ENCODE measurements at places on chromosomes 7 and 10.
A peak's percentile ranks its signal among the peaks of the same experiment; 100 is the strongest.

DNA sequence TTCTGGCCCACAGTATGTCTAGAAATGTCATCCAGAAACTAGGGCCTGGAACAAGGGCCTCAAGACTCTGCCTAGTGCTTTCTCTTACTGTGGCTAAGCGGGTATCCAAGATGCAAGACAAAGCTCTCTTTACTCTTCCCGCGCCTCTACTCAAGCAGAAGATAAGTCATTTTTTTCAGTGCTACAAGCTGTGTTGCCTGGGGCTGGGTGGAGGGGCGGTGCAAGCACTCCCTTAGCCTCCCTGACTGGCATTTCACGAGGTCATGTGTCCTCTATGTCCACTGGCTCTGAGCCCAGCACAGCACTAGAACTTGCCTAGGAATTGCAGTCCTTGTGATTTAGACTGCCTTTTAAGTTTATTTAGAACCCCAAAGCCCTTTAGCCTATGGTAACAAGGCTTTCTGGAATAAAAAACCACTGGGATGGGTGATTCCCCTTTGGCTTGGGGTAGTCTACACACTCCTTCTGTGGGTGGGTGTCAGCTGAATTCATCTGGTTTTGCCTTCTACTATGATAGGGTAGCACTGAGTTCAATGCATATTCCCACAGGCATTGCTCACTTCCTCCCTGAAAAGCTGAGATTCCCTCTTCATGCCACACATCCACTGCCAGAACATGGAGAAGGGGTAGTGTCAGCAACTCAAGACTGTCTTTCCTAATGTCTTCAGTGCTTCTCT lies 371.8 kb upstream of the KCND2 start:
- DNase-seq, result no peak

GRCh38 chr10:56662765-56663447 lies 301.8 kb upstream of the ZWINT start:
- DNase-seq, result no peak

- no peak for DNase-seq
Observed at GRCh38 chr7:127782654-127783559, 130.9 kb downstream of the SND1 start.

DNA sequence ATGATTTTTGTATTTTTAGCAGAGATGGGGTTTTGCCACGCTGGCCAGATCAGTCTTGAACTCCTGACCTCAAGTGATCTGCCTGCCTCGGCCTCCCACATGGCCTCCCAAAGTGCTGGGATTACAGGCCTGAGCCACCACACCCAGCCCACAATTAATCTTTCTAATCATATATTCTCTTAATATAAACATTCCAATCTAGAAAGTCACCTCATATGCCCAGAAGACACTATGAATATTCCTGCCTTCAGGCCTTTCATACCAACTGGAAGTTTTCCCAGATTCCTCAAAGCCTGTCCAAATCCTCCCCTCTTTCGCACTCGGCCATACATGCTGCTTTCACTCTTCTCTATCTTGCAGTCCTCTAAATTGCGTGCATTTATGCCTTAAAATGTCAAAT lies 32.6 kb downstream of the PDZD8 start:
- peak; percentile 90 for DNase-seq

DNA sequence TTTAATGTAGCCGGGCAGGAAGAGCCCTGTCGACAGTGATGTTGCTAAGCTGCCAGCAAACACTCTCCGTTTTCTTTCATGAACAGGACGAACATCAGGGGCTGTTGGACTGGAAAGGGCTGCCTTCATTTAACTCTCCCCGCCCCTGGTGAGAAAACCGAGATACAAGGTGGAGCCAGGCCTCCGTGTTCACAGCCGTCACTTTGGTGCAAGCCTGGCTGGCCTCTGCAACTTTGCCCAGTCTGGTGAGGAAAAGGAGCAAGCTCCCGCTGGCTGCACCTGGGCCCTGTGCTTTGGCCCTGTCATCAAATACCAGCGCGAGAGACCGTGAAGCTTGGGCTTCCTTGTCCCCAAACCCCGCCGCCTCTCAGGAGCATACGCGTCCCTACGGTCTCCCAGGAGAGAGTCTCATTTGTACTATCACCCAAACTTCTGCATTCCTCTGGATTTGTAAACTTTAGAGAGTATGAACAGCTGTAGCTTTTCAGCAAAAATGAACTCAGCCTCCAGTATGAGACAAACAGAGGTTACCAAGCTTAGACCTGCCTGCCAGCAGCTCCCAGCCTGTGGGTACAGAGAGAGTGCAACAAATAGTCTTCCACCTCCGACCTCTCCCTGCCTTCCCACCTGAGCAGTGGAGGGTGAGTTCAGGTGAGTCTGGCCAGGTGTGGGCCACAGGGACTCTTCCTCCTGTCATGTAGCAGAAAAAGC lies 445.3 kb upstream of the MGMT start:
- DNase-seq, result no peak

DNA sequence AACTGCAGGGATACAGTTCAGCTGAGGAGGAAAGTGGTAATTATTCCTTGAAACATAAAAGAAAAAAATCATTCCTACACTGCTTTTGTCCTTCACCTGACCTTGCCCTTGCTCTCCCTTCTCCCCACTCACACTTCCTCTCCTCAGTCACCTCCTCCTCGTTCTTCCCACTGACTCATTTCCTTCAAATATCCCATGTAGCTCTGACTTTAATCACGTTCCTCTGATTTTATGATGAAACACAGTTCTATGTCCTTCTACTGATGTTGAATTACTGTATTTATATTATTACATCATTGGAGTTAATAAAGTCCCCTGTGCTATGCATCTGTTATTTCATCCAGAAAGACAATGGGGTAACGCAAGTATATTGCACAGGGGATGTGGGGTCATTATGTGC lies 575.6 kb downstream of the POM121L12 start:
- DNase-seq, result no peak

GRCh38 chr7:37683246-37684120 lies at the start of gene GPR141:
Gene GPR141, plus strand, starts transcription at chr7:37683766. Its CDS starts 56,628 bp downstream, at chr7:37740394.
- DNase-seq, result no peak

DNA sequence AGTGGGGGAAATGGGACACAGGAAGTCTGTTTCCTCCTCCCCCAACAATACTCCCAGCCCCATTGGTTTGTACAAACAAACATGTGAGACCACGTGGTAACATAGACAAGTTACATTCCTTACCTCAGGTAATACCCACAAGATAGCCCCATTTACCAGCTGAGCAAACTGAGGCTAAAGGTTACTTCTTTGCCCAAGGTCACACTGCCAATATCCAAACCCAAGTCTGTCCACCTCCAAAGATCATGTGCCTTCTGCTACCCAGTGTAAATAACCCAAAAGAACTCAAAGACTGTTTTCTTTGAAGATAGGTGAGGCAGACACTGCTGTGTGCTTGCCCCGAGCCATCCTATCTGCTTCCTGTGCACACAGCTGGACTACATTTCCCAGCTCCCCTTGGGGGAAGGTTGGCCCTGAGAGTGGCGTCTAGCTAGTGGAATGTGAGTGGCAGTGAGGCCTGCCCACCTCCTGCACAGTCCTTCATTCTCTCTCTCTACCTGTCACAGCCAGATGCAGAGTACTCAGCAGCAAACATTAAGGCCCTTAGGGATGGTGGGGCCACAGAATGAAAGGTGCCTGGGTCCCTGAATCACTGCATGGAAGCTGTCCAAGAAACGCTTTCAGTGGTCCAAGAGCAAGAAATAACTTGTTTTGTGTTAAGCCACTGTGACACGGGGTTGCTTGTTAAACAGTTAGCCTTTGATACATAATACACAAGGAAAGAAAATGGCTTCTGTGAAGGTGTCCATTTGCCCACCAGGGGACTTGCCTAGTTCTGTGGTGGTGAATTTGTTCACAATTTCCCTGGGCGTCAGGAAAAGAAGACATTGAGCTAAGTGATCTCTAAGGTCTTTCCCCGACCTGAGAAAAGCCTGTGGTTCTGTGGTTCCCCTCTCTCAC lies 257.7 kb upstream of the NFE2L3 start:
- no peak for DNase-seq

- DNase-seq, result no peak
Observed at GRCh38 chr10:26430641-26431163, 7.4 kb upstream of the APBB1IP start.

GRCh38 chr7:128830231-128831177 lies at the start of gene FLNC:
Gene FLNC, plus strand, starts transcription at chr7:128830406. Its CDS starts 232 bp downstream, at chr7:128830638.
- peak; percentile 85 for DNase-seq

DNA sequence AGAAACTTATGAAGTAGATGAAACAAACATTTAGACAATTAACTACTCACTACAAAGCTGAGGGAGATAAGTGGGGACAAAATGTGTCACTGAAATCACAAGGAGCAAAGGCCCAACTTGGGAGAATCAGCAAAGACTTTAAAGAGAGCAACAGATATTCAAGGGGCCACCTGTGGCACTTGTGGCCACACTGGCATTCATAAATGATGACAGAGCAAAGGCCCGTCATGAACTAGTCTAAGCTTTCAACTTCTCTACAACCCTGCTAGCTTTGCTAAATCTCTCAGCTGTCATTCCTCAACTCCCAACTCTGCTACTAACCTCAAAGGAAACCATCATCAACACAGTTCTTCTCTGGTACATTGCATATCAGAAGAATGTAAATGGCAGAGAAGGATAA lies 178.4 kb downstream of the CPEB3 start:
- no peak for DNase-seq

DNA sequence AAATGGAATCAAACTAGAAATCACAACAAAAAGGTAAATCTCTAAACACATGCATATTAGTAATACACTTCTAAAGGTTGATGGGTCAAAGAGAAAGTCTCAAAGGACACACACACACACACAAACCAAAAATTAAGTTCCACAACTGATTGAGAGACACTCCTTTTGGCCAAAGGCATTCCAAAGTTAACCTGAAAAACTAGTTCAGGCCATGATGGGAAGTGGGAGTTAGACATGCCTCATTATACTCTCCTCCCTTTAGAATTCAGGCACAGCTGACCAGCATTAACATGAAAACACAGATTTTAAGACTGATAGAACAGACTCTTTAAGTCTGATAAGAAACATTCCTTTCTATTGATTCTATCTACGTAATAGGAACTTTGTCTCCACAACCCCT lies 332.4 kb upstream of the IGFBP3 start:
- DNase-seq, result no peak

DNA sequence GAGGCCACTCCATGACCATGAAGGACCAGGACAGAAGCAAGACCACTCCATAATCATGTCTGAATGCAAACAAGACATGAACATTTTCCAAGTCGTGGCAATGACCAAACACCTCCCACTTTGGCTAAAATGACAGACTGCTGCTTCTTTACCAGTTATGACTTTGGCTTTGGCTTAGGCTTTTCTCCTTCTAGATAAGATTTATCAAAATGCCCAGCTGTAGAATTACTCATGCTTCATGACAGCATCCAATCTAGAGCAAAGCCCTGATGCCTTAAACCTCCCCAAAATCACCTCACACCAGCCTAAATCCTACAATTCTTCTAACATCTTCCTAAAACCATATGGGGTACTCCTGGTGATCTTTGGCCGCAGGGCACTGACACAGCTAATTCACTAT lies 102.1 kb downstream of the VPS41 start:
- no peak for DNase-seq

GRCh38 chr7:80896906-80897598 lies 21.8 kb downstream of the SEMA3C start:
- peak; percentile 14 for DNase-seq

- peak; percentile 62 for DNase-seq
Observed at GRCh38 chr7:75951506-75951905, 36.6 kb downstream of the POR start.

DNA sequence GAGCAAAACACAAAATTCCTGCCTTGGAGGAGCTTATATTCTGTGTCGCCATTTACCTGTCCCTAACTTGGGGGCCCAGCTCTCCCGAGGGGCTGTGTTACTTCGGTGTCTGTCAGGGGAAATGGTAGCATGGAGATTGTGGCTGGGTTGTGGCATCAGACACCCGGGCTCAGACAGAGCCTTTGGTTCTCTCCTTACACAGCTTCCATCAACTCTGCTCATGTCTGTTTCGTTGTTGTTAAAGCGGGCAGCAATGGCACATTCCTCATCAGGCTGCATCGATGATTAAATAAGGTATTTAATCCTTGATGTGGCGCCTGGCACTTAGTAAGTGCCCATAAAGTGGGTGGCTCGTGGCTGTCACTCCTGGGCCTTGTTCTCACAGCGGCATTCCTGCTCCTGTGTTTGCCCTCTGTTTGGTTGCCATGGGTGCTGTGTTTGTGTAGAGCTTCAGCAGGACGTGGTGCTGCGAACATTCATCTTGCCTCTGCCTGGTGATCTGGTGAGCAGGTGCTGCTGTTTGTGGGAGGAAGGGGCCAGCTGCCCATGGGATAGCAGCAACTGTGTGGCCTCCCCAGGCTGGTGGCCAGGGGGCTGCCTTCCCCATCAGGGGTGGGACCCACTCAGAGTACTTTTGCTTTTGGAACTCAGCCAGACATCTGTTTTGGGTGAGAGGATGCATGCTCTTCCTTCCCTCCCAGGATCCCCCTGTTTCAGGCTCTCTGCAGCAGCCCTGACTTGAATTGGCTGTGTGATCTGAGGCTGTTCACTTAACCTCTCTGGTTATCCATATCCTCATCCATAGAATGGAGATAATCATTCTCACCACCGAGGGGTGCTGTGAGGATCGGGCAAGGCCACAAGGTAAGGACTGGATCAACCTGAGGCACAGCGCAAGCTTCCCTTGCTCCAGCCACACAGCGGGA lies 207.2 kb upstream of the SVIL start:
- peak; percentile 20 for DNase-seq

DNA sequence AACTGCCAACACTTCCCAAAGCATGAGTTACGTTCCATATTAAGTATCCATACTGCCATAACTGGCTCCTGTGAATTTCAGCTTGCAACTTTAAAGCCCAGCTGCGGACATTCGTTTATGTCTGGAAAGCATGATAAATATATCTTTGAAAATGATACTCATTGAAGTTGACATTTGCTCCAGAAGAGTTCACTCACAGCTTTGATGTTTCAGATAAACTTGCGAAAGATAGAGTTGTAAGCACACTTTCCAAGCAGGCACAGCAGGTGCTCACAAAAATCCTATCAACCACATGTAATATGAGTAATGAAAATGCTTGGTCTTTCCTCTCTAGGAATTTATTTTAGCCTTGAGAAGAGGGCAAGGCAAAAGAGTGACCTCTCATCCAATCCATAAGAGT lies 4.5 kb downstream of the CHCHD3 start:
- DNase-seq, result no peak

GRCh38 chr7:137934941-137935883 lies 66.7 kb downstream of the CREB3L2 start:
- DNase-seq, result no peak

DNA sequence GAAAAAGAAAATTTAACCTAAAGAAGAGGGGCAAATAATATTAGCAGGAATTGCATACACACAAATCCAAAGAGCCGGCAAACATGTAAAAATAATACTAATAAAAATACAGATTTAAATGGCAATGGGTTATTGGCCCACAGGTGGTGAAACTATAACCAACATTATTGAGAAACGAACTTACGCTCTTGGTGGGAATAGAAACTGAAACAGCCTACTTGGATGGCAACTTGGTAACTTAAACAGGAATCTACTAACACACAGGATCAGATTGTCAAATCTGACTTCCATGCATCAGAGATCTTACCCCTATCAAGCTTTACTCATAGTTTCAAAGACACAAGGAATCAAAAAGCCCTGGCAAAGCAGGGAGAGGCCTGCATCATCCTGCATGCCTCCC lies 66.5 kb downstream of the ANLN start:
- DNase-seq, result no peak
